ENCODE measurements at places on chromosomes 3 and 15.

DNA sequence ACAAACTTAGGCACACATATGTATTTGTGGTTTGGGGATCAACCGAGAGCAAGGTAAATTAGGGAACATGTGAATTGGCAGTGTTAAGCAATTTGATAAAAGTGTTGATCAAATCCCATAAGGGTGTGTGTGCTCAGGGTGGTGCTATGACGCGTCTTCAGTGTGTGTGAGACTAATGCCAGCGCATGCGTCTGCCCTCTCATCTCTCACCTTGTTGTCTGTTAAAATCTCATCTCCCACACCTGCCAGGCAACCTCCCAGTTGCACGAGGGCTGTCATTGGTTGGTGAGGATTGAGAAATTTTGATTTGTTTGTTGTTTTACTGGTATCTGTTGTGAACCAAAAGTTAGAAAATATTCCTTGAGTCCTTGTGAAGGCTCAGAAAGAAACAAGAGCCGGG, 137.2 kb upstream of the ICE2 start:
- no peak for DNase-seq

DNA sequence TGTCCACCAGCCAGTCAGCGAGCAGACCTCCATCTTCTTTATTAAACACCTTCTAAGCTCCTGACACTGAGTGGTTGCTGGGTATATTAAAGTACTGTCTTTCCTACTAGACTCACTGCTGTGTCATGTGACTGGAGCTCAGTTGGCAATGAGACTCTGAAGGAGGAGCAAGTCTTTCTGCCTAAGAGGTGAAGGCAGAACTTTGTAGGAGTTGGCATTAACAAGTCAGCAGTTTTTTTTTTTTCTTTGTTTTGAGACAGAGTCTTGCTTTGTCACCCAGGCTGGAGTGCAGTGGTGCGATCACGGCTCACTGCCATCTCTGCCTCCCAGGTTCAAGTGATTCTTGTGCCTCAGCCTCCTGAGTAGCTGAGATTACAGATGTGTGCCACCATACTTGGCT, 62.2 kb downstream of the ABHD5 start:
- no peak for DNase-seq

DNA sequence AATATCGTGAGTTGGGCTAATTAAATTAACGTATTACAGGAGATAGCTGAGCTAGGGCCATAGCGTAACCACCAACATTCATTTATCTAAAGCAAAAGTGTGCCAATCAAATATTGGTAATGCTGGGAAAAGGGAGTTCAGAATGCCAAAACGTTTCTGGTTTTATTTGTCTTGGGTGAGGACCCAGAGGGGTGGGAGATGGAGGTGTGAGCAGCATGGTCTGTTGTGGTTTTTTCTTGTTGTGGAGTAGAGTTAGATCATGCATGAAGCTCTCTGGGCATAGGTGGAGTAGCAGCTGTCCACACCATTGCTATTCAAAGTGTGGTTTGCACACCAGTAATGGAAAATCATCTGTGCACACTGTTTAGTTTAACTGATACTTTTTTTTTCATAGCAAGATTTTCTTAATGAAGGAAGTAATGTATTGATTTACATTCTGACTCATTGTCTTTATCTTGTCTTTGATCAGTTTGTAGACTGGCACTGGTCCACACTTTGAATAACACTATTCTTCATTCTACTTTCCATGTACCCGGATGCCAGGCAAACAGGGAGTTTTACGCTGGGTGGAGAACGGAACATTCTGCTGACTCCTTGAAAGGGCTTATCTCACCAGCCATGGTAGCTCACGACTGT, 50.8 kb upstream of the CRTC3 start:
- no peak for DNase-seq

- no peak for DNase-seq
Measured at GRCh38 chr3:88828466-88828865, 279.0 kb upstream of the EPHA3 start.

GRCh38 chr15:64907991-64908390, 3.7 kb upstream of the ANKDD1A start:
- no peak for DNase-seq

- no peak for DNase-seq
Measured at GRCh38 chr3:63991666-63992065, 31.6 kb downstream of the PSMD6 start.

GRCh38 chr3:33128706-33129105, 14.9 kb downstream of the CRTAP start:
- no peak for DNase-seq

- no peak for DNase-seq
Measured at GRCh38 chr15:38687775-38688495, 123.3 kb upstream of the RASGRP1 start.

DNA sequence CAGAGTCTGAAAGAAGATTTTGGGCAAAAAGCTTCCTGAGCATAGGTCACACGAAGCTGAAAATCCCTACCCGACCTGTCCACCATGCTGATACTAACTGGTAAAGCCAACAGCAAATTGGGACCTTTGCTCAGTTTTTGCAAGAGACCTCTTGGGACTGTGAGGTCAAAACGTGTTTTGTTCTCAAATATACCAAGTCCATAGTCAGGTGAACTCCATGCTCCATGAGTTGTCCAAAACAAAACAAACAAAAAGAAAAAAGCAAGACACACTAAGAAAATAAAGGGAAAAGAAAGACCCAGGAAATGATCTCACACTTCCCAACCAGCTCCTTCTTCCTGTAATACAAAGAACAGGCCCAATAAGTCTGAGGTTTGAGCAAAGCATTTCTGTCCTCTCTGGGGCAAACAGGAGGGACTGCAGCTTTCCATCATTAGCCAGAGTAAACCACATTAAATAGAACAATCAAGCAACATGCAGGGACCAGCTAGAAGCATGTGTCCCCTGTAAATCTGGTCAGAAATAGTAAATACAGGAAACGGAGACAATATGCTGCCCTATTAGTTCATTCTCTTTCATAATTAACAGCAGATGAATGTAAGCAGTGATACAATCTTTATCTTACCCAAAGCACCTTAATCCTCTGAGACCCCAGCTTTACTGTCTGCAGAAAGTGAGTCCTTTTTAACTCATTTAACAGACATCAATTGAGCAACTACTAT, 125.0 kb upstream of the LIPC start:
- DNase-seq: no peak

- DNase-seq: peak; percentile 40
Measured at GRCh38 chr15:100189849-100190248, 151.9 kb downstream of the ADAMTS17 start.

GRCh38 chr3:9199775-9200174, 49.7 kb downstream of the SRGAP3 start:
- no peak for DNase-seq

- DNase-seq: no peak
Measured at GRCh38 chr3:142433110-142433509, 14.7 kb downstream of the XRN1 start.

GRCh38 chr3:151393941-151394340, 9.4 kb upstream of the P2RY12 start:
- DNase-seq: no peak

DNA sequence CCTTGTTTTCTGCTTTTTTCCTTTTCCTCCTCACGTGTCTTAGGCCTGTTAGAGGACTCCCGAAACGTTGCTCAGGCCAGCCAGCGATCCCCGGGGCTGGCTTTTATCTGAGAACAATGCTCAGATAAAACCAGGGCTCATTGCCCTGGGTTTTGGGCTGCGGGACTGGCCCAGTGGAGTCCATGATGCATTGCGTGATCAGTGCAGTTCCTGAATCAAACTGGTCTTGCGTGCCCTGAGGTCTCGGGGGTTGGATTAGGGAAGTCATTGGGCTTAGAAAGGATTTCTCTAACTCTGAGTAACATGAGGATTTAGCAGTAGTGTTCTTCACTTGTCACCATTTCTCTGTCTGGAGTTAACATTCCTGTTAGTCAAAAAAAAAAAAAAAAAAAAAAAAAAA, 66.3 kb downstream of the CCR1 start:
- DNase-seq: no peak

DNA sequence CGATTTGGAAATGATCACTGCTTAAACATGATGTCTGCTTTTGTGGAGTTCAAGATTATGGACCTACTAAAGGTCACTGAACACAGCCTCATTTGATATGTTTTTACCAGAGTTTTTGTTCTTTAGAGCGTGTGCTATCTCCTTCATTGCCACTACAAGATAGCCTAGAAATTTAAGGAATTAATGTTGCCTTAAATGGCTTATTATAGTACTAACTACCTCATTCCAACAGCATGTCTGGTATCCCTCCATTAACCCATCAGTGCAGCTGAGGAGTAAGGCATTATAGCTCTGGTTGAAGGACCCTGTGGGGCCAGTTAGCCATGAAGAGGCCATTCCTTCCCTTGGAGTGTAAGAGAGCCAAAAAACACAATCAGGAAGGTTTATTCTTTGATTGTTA, 2.3 kb upstream of the FAM43A start:
- no peak for DNase-seq

DNA sequence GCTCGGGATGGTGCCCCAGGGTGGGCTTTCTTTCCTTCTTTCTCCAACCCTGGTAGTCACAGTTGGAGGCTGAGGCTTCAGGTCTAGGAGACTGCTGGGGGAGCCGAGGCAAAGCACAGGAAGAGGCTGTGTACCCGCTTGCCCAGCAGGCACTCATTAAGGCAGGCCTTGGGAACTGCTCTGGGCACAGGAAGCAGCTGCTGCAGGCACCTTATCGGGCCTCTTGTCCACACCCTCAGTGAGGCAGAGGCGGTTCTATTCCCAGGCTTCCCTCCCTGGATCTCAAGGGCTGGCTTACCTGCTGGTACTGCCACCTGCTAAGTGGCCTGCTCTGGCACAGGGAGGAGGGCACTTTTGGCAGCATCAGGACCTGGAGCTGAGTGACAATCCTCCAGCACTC, 15.8 kb upstream of the GRM2 start:
- no peak for DNase-seq

GRCh38 chr3:194745422-194746184, 59.9 kb downstream of the FAM43A start:
- no peak for DNase-seq

- no peak for DNase-seq
Measured at GRCh38 chr15:52370010-52370409, 74.4 kb upstream of the MYO5C start.

DNA sequence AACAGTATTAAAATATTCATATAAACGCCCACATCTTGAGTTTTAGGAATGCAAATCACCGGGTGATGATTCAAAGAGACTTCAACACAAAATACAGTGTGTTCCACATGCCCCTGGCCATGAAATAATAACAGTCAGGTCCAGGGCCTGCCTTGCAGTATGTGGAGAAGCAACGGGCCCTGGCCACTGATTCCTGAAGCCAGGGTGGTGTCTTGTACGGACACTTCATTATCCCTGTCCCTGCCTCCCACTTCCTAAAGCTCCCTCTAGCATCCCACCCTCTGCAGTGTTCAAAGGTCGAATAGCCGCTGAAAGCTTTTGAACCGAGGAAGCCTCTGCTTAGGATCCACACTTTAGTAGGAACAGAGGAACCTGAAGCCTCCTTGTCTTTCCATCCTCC, 50.4 kb upstream of the PCSK6 start:
- no peak for DNase-seq

GRCh38 chr3:156120528-156121251, at the start of gene KCNAB1:
TSS of gene KCNAB1 (plus strand) at chr3:156120578.
- DNase-seq: no peak

DNA sequence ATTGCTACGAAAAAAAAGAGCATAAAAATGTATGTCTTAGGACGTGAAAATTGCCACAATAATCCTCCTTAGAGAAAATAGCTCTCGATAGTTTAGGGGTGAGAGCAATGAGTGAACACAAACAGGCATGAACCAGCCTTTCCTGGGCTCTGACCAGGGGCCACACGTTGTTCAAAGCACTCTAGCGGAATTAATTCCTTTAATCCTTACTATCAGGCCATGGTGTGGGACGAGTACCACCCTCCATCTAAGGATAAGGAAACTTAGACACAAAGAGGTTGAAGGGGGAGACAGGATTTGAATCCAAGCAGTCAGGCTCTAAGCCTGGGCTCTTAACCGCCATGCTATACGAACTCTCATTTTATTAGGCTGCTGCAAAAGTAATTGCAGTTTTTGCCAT, 81.9 kb upstream of the CACNA2D3 start:
- DNase-seq: no peak

- no peak for DNase-seq
Measured at GRCh38 chr3:129068291-129068886, 7.8 kb downstream of the GP9 start.

Measured in NK-92 treated with Interleukin-12 subunit alpha and Interleukin-12 subunit beta, amount 100 ng/mL, for 24 hours (cell line).